Body of pancreas (tissue), 4 donors: ENCODE measurements at places on chromosomes 3 and 15.

GRCh38 chr15:23411841-23412240, 35.2 kb downstream of the GOLGA6L2 start:
- DNase-seq = no peak

- DNase-seq = peak; percentile 45
Measured at GRCh38 chr3:57756528-57757401, 656 bp downstream of the SLMAP start.

DNA sequence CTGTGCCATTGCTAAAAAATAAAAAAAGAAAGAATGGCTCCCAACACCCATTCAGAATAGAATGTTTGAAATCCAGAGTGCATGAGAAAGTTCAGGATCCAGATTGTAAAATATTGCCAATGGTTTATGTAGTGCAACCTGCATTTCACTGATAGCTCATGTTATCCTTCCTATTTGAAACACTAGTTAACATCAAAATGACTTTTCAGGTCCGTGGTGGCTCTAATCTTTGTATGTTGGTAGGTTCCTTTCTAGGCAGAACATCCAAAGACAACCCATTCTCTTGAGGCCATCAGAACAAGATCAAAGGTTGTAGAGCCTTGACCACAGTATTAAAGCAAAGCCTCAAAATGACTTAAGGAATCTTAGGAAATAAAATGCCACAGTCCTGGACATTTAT, 51.0 kb downstream of the PLCL2 start:
- no peak for DNase-seq

GRCh38 chr15:40050788-40051470, 11.9 kb upstream of the SRP14 start:
- no peak for DNase-seq

GRCh38 chr15:57227899-57228298, 148.4 kb upstream of the CGNL1 start:
- no peak for DNase-seq

DNA sequence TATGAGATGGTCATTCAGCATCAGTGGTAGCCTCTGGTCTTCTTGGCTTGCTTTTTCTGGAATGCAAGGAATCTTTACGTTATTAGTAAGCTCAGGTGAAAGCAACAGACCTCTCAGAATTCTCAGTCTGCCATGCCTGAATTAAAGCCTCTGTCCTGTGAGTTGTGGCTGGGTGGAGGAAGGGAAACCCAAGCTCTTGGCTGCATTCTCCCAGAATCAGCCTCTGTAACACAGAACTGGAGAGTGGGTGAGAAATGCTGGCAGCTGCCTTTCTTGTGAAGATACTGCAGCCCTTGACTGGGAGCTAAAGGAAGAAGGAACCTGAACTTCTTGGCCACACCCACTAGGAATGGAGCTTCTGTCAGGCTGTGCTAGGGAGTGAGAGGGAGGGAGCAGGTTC, 505.8 kb downstream of the EPHA3 start:
- no peak for DNase-seq

- DNase-seq = no peak
Measured at GRCh38 chr15:68235022-68235421, 5.5 kb upstream of the CLN6 start.

DNA sequence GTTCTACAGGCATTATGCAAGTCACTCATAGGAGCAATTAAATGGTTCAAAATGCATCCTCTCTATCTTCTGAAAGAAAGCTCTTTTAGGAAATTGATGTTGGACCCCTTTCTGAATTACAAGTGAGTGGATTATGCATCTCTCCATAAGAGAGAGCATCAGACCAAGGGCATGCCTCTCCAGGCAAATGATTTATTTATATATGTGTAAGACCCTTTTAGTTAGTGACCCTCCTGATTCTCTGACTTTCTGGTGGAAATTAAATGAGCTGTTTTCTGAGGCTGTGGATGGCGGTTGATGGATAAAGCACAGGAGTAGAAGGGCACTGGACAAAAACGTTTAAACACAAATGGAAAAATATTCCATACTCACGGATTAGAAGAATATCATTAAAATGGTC, 62.6 kb downstream of the CADPS start:
- no peak for DNase-seq

- no peak for DNase-seq
Measured at GRCh38 chr3:124201786-124202185, 209.9 kb upstream of the ROPN1 start.

DNA sequence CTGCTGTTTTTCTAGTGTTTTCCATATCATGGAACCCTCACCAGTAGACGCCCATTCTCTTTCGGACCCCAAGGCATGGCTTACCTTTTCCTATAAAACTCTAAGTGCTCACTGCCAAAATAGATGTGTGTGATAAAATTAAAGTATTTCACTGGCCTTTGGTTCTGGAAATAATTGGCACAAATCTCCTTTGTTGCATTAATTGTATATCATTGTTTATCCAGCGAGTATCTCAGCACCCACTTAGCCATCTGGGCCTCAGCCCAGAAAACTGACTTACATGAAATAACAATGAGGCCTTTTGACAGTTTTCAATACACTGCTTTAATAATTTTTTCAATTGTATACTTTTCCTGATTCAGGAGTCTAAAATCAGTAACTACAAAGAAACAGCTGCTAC, 105.1 kb downstream of the MECOM start:
- DNase-seq = no peak

DNA sequence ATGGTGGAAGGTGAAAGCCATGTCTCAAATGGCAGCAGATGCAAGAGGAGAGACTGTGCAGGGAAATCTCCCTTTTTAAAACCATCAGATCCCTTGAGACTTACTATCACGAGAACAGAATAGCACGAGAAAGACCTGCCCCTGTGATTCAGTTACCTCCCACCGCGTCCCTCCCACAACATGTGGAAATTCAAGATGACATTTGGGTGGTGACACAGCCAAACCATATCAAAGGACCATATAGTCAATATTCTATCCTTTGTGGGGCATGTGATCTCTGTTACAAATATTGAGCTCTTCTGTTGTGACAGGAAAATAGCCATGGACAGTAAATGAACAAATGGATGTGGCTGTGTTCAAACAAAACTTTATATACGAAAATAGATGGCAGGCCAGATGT, 77.2 kb upstream of the ACKR4 start:
- DNase-seq = no peak
